ENCODE measurements at places on chromosomes 4 and X. TPM values are rescaled to one million over a fixed set of nuclear protein-coding genes. Genes with fewer than 3 reads are reported as not detected.
A peak's percentile ranks its signal among the peaks of the same experiment; 100 is the strongest.

Gene LCORL
- total RNA-seq: 8.9 TPM

Gene SORBS2
- not detected for total RNA-seq

Gene MAGEE1
- 4.9 TPM for total RNA-seq

Gene TEX13D
- total RNA-seq: not detected

Gene SGMS2
- 0.14 TPM for total RNA-seq

Gene EDA2R
- 1.8 TPM for total RNA-seq

Gene KLHL13
- total RNA-seq: 2.2 TPM

Gene NLGN3
- total RNA-seq: 0.63 TPM

Gene HSD17B13
- total RNA-seq: not detected

Gene LPAR4
- not detected for total RNA-seq

Gene GAGE12G
- total RNA-seq: not detected

Gene DDX3X
- total RNA-seq: 172 TPM

Gene LRIT3
- total RNA-seq: 0.16 TPM

- no peak for DNase-seq
Measured at GRCh38 chr4:16721613-16722291, 176.7 kb downstream of the LDB2 start.

- DNase-seq: no peak
Measured at GRCh38 chr4:123055943-123056342, 133.5 kb upstream of the NUDT6 start.

- no peak for DNase-seq
Measured at GRCh38 chr4:126753592-126753991, 879.2 kb upstream of the INTU start.

- DNase-seq: no peak
Measured at GRCh38 chr4:148831945-148832344, 389.7 kb upstream of the NR3C2 start.

GRCh38 chr4:92524131-92524530 is 220.4 kb downstream of the GRID2 start:
- DNase-seq: no peak

DNA sequence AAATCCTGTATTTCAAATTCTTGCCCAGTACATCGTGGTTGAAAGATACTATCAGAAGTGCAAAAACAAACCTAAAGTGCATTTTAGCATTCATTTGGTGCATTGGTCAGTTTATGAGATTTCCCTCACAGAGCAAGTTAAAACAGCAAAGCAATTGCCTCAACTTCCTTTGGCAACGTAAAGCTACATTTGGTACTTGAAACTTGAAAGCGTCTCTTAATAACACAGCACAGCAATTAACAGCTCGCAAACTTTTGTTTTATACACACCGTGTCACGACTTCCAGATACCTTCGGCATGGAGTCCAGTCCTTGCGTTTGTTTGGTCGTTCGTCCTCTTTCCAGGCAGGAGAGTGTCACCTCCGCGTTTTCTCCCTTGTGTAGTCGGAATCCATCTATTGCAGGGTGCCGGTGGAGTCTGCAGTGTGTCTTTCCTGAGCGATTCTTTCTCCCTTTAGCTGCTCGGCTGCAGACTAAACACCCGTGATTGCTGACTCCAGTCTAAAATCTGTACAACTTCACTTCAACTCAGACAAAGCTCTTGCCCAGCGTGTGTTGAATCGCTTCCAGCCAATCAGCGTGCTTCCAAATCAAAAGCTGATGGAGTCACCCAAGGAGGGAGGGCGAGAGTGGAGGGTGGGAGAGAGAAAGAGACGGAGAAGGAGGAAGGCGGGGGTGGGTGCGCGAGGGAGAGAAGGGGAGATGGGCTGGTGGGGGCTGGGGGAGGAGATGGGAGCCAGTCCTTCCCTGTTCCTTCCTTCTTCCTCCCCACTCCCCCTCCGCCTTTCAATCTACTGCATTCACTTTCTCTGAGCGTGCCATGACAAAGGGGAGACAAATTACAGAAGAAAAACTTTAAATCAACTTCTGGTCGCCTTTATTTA is at the start of gene PCDH18:
PCDH18 (minus strand) TSS at position 509 of the 883 bp plus-strand sequence; CDS start at position 103, 406 bp downstream.
- peak; percentile 1 for DNase-seq

DNA sequence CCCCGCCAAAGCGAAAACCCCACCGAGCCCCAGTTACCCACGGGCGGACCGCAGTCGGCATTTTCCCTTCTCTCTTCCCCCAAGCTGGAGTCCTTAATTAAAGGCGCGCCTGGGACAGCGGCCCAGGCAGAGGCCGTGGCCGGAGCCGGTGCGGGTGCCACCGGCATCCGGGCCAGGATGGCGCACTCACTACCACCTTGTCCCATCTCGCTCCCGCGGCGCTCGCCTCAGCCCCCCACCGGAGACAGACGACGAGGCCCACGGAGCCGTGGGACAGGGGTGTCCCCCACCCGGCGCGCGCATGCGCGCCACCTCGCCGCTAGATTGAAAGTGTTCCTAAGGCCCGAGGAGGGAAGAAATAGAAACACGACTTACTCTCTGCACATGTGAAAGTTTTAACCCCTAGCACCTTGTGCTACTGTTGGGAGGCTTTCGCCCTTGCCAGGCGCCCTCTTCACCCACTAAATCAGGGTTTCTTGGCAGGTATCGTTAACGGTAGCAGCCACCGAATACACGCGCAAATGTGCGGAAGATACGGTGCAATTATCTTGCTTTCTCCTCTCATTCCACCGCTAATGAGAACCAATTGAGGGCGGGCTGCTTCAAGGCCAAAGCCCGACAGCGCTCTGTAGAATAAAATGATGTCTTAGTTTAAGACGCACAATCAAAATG is 64.3 kb upstream of the CCDC160 start:
- peak; percentile 51 for DNase-seq

GRCh38 chr4:175927121-175927520 is 115.1 kb upstream of the GPM6A start:
- DNase-seq: no peak

DNA sequence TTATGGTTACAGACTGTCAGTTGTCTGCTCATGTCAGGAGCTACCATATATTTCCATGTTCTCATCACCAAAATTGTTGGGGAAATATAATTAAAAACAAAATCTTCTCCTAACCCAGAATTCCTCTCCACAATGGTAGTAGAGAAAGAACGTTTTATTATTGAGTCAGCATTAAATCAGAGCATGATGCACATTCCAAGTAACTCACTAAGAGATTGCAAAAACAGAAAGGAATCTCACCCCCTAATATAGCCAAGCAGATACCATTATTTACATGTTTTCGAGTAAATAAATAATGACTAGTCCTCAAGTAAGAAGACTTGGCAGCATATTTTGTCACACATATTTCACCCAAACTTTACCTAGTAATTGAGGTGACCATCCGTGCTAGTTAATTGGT is 36.2 kb upstream of the ARHGEF6 start:
- no peak for DNase-seq

- DNase-seq: no peak
Measured at GRCh38 chr4:118035309-118035708, 1.0 kb downstream of the NDST3 start.

DNA sequence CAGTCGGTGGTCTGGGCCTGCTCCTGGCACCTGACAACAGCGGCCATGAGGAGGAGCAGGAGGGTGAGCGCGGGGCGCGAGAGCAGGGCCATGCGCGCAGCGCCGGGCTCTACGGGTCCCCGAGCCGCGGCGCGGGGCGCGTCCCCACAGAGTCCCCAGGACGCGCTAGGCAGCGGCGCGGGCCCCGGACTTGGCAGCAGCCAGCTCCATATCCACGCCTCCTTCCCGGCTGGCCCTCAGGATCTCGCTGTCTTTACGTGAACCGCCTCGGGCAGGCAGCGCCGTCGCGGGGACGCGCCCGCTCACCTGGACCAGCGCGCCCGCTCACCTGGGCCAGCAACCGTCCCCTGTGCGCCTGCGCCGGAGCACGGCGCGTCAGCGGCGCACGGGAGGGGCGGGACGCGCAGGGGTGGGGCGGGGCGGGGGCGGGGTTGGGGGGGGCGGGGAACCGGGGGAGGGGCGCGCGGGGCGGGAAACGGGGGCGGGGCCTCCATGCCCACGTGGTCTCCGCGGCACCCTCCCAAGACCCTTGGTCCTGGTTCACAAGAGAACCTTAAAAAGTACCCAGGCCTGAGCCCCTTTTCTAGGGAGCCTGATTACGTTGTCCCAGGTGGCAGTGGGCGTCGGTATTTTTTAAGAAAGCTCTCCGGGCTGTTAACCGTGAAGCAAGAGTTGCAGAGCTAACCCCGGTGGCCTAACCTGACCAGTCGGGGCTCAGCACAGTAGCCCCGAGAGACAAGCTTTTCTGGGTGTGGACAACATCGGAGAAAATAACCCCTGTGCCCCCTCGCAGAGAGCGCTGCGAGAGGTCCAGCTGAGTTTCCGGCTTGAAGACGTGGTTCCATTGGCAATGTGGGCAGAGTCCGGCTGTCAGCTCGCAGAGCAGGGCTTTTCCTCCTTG is at the start of gene PLA2G12A:
PLA2G12A (minus strand) TSS at position 353 of the 901 bp plus-strand sequence; CDS start at position 92, 261 bp downstream.
- peak; percentile 65 for DNase-seq

DNA sequence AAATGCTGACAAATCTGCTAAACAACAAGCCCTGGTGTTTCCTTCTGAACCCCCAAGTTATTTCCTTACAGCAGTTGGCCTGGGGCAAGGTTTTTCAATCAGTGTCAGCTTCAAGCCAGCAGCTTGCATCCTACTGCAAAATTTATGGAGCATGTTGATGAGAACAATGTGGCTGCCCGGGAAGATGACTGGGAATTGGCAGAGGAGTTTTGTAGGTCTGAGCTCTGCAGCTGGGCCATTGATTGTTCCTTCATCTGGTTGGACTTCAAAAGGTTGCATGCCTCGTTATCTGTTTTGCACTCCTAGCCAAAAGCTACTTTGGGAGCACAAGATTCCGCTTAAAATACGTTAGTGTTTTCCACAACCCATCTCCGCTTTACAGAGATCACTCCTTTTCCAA is 1030.3 kb upstream of the LCORL start:
- DNase-seq: no peak
